Stimulated activated CD4-positive, alpha-beta T cell treated with anti-CD3 and anti-CD28 coated beads, Interleukin-4, amount 100 ng/mL, for 24 hours (primary cell): ENCODE measurements at places on chromosomes 6 and 20.

- no peak for DNase-seq
These were observed 191.4 kb downstream of the ADGRB3 start for GRCh38 chr6:68826501-68826900.

DNA sequence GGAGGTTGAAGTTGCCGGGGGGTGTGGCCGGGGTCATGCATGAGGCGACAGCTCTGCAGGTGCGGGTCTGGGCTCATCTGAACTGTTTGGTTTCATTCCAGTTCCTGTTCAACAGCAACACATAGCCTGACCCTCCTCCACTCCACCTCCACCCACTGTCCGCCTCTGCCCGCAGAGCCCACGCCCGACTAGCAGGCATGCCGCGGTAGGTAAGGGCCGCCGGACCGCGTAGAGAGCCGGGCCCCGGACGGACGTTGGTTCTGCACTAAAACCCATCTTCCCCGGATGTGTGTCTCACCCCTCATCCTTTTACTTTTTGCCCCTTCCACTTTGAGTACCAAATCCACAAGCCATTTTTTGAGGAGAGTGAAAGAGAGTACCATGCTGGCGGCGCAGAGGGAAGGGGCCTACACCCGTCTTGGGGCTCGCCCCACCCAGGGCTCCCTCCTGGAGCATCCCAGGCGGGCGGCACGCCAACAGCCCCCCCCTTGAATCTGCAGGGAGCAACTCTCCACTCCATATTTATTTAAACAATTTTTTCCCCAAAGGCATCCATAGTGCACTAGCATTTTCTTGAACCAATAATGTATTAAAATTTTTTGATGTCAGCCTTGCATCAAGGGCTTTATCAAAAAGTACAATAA lies 72.5 kb downstream of the PTPN1 start:
- DNase-seq = no peak

DNA sequence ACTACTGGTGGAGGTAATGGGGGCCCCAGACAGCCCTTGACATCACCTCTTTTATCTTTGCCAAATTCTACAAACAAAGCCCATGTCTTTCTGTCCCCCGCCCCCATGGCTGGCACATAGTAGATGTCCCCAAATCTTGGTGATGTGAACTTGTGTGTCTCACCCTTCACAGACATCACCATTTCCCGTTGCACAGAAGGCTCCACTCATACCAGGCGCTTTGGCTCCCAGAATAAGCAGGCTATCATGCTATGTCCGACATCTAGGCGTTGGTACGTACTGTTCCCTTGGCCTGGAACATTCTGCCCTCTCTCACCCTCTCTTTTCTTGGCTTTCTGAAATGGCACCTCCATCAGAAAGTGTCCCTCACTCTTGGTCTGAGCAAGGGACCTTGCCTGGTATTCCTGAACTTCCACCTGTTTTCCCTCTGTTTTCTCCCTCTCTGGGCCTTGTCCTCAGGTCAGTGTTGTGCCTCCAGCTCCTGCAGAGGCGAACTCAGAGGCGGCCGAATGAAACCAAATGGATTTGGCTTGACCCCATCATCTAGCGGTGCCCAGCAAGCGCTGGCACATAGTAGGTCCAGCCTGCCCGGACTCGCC lies 968 bp upstream of the CCN5 start:
- no peak for DNase-seq

GRCh38 chr6:35310265-35310831 lies 12.7 kb downstream of the DEF6 start:
- peak; percentile 43 for DNase-seq

DNA sequence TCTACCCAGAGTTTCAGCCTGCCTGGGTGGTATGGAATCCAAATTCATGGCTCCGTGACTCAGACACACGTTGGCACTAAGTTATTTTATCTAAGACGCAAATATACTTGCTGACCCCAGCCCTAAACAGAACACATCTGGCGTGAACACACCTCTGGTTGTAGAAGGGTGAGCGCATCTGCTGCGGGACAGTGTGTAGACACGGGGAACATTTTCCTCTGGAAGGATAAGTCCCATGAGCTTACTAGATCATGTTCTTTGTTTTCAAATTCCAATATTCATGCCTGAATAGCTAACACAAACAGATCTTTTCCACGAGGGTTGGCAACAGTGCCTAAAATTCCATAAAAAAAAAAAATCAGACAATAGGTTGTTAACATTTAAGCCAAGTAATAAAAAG lies 87.8 kb downstream of the TMEM170B start:
- no peak for DNase-seq

DNA sequence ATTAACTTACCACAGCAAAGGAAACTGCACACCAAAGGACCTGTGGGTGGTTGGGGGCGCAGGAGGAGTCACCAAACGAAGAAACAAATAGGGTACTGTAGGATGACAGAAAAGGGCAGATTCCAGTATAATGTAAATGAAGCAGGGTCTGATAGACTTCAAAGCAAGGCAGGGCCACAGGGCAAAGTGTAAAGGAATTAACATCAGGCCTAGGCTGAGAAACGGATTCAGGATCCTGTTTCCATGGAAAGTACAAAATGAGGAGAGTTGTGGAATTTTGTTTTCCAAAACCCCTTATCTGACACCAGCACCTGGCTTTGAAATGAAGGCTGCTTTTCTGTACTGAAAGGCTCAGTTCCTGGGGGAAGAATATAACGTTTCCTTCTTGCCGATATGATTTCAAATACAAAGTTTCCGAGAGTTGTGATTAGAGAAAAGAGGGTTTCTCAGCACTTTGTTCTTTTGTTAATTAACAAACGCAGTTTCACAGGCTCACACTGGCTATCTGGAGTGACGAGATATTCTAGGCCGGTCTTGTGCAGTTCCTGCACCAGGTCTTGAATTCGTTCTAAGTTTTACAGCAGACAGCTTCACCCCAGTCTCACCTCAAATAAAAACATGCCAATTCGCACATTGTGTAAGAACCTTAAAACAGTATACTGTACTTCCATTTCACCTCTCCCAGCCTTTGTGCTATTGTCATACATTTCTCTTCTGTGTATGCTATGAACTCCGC lies 5.8 kb downstream of the DEFB123 start:
- DNase-seq = no peak

GRCh38 chr6:3394671-3395070 lies 62.2 kb downstream of the SLC22A23 start:
- DNase-seq = no peak

GRCh38 chr20:45094201-45094600 lies 6.7 kb downstream of the KCNS1 start:
- DNase-seq = no peak

DNA sequence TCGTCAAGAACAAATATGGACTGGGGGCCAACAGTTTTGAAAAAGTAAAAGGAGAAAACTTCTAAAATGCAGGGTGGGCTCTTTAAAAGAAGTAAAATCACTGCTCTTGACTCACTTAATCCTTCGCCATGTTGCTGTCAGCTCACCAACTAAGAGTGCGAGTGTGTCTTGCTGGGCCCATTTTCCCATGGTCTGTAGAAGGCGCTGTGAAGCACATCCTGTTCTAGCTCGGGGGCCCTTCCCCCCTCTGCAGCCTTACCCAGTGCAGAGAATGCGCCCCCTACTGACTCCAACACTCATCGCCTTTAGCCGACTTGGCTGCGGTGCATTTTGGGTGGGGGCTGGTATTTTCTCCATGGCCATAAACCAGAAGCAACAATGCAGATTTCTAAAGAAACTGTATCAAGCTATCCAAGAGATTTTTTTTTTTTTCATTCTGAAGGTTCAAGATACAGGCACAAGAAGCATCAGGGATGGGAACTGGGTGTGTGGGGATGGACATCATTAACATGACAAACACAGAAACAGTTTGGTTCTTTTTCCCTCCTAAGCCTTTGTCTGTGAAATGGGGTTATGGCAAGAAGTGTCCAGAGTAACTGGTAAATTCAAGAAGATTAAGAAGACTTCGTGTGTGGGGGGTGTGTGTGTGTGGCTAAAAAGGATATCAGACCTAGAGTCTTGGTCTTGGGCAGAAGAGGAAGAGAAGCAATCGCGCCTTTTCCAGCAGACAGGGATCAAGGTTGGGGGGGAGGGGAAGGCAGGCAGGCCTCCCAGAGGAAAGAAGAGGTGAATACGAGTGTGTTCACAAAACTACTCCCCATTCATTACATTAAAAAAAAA lies 1.7 kb downstream of the ADNP start:
- DNase-seq = peak; percentile 94

- no peak for DNase-seq
These were observed 10.5 kb upstream of the EPB41L2 start for GRCh38 chr6:131073577-131073976.

DNA sequence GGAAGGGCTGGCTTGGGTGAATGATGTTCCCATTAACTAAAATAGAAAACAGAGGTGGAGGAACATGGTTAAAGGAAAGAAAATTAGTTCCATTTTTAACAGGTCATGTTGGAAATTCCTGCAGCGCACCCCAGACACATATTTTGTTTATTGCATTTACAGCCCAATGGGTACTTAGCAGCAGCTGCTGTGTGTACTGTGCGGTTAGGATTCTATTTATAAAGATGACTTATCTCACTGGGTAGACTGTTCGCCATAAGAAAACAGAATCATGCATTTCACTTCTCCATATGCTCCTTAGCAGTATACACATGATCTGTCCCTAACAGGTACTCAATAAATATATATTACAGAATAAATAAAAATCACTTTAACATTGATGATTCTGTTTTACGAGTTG lies 135.8 kb downstream of the SLC35F1 start:
- no peak for DNase-seq

GRCh38 chr6:149936743-149937142 lies 5.1 kb upstream of the ULBP2 start:
- no peak for DNase-seq

DNA sequence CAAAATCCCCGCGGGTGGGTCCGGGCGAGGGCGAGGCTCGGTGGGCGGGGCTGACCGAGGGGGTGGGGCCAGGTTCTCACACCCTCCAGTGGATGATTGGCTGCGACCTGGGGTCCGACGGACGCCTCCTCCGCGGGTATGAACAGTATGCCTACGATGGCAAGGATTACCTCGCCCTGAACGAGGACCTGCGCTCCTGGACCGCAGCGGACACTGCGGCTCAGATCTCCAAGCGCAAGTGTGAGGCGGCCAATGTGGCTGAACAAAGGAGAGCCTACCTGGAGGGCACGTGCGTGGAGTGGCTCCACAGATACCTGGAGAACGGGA lies 809 bp downstream of the HLA-G start:
- DNase-seq = peak; percentile 31

DNA sequence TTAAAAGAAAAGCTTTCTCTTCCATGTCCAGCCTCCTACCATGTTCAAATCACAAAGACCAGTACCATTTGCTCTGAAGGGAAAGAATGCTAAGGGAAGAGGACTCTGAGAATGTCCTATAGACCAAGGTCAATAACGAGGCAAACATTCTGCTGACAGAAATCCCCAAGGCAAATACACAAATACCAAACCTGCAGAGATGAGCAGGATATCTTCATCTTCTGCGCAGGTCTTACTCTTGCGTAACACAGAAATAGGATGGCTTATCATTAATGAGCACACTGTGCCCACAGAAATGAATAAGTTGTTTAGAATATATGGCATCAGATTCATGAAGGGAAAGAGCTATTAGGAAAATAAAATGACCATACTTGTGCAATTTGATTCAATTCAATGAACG lies 137.3 kb downstream of the BTBD9 start:
- DNase-seq = no peak

- no peak for DNase-seq
These were observed 541.3 kb upstream of the BTBD3 start for GRCh38 chr20:11376420-11376819.

- no peak for DNase-seq
These were observed 756.9 kb downstream of the TFAP2A start for GRCh38 chr6:9657994-9658393.

GRCh38 chr6:139705284-139705683 lies 330.8 kb upstream of the CITED2 start:
- no peak for DNase-seq

- peak; percentile 49 for DNase-seq
These were observed 28.2 kb downstream of the CGA start for GRCh38 chr6:87066449-87067333.

DNA sequence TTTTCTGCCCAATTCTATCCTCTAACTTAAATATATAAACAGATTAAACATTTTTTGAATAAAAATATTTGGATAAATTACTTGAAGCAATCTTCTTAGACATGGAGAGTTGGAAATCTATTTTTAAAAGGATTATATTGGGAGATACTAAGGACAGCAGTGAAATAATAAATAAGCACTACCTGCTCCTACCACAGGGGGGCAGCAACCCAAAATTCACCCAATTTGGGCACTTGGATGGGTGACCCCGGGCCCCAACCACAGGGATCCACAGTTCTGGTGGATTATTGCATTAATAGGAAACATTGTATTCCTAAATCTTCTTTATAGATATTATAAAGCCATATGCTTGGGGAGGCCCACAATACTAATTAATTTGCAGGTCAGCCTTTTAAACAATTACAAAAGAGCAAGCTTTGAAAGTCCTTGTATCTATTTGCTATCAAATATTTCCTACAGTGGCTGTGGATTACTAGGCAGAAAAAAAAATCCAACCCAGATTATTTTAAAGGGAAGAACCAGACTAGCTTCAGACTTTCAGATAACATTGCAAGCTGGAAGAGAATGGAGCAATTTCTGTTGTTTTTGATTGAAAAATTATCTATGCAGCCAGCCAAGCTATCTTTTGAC lies 66.4 kb upstream of the PDE10A start:
- peak; percentile 27 for DNase-seq

- DNase-seq = no peak
These were observed 161.7 kb downstream of the GRM1 start for GRCh38 chr6:146190581-146190980.

DNA sequence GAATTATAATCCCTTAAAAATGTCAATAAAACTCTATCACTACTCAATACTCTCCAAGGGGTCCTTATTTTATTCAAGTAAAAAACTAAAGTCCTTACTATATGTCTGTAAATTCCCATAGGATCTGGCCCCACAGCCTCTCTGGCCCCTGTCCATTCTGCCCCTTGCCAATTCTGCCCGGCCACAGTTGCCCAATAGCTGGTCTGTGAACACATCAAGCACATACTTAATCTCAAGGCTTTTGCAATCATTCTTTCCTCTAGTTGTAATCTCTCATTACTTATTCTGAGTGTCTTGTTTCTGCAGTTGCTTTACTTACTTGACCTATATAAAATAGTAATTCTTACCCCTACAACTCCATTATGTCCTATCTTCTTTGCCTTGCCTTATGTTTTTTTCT lies 22.5 kb upstream of the GFRAL start:
- DNase-seq = no peak

GRCh38 chr6:160057080-160057479 lies 64.5 kb upstream of the SLC22A1 start:
- no peak for DNase-seq

DNA sequence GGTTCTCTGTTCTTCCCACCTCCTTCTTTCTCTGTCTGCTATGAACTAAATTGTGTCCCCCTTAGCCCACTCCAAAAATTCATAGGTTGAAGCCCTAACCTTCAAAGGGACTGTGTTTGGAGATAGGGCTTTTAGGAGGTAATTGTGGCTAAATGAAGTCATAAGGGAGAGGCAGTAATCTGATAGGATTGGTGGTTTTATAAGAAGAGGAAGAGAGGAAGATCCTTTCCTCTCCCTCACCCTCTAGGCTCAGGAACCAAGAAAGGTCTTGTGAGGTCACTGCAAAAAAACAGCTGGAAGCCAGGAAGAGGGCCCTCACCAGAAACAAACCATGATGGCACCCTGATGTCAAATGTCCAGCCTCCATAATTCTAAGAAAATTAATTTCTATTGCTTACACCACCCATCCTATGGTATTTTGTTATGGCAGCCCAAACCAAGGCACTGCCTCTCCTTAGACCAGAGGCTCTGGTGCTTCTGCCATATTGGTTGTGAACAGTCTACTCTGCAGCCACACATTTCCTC lies 135.1 kb upstream of the COL21A1 start:
- no peak for DNase-seq

- no peak for DNase-seq
These were observed 5.6 kb downstream of the ABHD16A start for GRCh38 chr6:31697555-31697954.
